ENCODE measurements at places on chromosomes 5 and 9.
A peak's percentile ranks its signal among the peaks of the same experiment; 100 is the strongest.

GRCh38 chr5:82851471-82851870, 225.7 kb downstream of the TMEM167A start:
- no peak for DNase-seq

DNA sequence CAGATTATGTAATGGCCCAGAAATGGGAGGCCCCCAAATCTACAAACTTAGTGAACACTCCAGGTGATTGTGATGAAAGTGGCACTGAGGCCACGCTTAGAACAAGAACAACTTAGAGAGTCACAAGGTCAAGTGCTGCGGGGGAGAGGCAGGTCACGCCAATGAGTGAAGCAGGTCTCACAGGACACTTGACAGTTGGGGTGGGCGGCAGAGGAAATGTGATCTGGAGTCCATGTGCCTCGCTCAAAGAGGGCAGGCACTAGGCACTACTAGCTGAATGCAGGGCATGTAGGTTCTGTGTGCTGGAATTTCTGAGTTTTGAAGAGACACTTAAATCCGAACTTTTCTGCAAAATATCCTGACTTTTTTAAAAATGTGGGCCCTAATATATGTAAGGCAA, 193.2 kb upstream of the RORB start:
- DNase-seq = no peak

DNA sequence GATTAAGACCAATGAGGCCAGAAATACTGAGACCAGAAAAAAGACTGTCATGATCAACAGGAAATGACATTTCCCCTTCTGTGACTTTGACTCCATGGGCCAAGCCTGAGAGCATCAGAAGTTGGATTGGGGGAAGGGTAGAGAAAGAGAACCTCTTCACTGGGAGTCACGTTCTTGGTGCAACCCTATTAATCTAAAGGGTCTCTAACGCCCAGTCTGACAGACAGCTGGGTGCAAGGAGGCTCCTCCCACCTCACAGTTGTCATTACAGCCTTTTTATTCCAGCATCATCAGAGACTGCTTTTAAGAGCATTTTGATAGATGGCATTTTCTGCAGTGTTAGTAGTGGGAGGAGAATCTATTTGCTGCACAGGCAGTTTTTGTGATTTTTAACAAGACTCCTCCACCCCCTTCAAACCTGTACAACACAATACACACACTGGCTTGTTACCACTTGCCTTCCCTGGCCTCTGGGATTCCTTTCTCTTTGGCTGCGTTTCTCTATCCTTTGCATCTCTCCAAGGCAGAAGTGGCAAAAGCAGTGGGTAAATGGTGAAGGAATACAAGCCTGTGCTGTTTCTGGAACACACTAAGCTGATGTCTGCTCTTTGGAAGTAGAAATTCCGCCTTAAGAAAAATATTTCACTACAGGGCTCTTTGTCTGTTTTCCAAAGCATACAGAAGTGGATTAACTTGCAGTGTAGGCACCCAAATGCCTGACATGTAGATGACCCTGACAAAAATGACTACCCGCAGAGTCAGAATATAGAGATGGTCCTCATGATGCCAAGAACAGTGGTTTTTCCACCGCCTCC, 310.4 kb upstream of the ZNF608 start:
- no peak for DNase-seq

DNA sequence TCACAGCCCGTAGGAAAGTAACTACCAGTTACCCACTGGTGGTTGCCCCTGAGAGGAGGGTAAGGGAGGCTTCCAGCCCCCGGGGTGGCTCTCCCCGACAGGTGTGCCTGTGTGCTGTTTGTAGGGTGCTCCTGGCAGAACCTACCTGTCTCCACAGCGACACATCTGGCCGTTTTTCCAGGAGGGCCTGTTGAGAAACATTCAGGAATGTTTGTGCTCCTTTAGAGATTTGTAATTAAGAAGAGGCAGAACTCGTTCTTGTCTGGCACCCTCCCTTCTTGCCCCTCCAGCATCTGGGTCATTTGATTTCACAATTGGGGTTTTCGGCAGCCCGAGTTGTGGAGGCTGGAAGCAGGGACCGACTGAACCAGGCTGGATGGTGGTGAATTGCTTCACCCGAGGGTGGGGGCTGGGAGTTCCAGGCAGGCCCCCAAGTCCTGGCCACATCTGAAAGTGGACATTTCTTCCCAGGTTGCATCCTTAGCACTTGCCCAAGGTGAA, 74.2 kb downstream of the WWC1 start:
- peak; percentile 90 for DNase-seq

GRCh38 chr9:135971892-135972291, 10.7 kb upstream of the UBAC1 start:
- peak; percentile 95 for DNase-seq

DNA sequence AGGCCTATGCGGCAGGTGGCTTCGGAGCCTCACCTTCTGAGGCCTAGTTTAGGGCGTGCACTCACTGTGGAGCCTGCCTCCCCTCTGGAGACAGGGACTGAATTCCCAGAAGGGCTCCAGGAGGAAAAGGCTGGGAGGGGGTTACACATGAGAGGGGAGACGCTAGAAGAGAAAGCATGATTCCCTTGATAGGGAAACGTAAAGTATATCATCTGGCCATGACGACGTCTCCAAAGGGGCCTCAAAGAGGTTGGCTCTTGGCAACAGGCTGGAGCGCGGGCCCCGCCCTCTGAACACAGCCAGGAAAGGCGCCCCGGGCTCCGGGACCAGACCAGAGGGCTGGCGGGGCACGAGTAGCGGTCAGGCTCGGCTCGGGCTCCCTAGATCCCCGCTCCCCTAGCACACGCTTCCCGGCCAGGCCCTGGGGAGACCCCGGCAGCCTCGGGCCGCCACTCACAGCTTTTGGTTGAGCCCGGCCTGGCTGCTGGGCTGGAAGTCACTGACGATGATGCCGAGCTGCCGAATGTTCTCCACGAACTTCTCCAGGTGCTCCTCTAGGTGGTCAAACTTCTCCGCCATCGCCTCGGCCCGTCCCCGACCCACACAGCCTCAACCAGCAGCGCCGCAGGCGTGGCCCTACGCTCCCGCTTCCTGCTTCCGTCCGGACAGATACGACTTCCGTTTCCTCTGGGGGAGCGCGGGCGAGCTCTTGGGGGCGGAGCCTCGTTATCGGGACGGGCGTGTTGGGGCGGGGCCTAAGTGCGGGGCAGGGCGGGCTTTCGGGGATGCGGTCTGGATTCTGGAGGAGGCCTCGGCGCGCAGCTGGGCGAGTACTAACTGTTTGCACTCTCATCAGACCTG, at the start of gene MED10:
MED10 (minus strand) TSS at position 643 of the 861 bp plus-strand sequence; CDS start at position 579, 64 bp downstream.
- peak; percentile 97 for DNase-seq

DNA sequence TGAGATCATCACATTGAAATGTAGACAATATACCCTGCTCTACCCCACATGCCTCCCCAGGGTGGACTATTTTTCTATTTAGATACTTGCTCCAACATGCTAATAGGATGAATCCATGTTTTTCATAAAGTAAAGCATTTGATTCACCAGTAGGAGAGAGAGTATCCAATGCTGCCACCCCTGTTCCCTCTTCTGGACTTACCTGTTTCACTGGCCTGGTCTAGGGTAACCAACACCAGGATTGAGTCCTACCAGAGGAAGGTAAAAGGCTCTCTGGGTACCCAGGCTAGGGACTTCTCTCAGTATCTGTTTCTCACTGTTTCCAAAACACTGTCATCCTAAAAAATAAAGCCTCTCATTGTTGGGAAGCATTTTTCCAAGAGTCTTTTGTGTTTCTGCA, 30.2 kb upstream of the GABRP start:
- no peak for DNase-seq

DNA sequence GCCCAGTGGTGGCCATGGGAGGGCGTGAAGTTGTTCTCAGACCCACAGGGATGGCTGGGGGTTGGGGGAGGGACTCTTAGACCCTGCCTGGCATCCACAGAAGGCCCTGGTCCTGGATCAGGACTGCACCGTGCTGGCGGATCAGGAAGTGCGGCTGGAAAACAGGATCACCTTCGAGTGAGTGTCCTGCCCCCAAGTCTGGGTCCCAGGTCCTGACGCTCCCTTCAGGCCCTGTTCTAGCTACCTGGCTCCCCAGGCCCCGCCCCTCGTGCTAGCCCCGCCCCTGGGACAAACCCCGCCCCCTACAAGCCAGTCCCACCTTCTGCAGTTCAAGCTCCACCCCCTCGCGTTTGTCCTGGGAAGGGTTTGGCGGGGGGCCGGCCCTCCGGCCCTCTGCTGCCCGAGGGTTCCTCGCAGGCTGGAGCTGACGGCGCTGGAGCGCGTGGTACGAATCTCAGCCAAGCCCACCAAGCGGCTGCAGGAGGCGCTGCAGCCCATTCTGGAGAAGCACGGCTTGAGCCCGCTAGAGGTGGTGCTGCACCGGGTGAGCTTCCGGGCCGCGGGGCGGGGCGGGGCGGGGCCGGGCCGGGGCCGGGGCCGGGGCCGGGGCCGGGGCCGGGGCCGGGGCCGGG, 12.9 kb downstream of the RGS14 start:
- DNase-seq = peak; percentile 98

DNA sequence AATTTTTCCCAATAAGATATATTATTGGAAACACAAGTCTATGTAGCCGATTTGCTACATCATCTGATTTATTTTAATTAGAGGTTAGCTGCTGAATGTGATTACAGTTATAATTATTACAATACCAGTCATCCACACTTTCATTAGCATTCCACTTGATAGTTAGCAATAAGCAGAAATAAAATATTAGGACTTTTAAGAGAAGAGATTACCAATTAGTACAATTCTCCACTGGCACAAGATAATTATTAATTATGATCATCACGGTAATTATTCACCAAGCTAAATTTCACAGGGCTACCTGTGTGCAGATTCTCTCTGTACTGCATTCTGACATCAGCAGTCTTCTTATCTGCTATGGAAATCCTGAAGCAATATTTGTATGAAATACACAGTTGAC, 474.7 kb downstream of the TLE4 start:
- no peak for DNase-seq

DNA sequence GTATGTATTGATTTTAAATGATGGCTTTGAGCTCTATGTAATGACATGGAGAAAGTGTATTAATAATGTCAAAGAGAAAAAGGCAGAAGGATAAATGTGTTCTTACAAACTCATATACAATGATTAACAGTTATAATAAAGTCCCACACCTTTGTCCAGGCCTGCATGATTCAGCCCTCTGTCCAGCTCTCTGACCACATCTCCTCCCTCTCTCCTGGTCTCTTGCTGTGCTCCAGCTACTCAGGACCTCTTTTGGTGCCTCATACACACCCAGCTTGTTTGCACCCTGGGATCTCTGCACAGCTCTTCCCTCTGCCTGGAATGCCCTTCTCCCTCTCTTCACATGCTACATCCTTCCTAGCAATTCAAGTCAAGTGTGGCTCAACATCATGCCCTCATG, 37.5 kb upstream of the DMRT1 start:
- DNase-seq = no peak

DNA sequence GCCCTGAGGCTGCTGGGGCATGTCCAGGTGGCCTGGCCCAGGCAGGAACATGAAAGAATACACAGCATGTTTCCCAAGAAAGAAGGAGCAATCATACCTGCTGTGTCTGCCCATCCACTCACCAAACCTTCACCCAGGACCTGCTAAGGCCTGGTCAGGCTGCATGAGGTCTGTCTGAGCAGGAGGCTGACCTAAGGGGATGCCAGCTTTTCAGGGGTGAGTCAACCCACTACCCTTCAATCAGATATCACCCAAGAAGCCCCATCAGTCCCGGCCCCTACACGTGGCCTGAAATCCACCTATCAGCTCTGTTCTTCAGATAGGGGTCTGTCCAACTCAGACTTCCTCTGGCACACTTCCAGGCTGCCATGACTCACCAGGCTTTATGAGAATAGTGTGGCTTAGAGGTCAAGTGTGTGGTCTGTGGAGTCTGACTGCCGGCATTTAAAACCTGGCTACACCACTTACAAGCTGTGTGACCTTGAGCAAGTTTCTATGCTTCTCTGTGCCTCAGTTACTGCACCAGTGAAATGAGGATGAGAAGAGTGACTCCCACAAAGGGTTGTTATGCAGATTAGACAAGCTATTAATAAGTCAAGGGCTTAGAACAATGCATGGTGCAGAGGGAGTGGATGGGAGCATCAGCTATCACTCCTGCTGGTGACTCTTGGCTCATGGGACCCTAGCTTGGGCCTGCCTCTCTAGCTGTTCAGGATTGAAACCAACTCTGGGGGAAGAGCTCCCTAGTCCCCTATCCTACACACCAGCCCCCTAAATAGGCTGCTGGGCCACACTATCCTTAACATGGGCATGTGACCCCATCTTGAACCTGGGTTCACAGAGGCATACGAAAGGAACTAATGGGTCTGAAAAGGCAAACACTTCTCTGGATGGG, 130.3 kb downstream of the PAX5 start:
- peak; percentile 84 for DNase-seq
